ENCODE measurements at places on chromosomes 4 and X.

DNA sequence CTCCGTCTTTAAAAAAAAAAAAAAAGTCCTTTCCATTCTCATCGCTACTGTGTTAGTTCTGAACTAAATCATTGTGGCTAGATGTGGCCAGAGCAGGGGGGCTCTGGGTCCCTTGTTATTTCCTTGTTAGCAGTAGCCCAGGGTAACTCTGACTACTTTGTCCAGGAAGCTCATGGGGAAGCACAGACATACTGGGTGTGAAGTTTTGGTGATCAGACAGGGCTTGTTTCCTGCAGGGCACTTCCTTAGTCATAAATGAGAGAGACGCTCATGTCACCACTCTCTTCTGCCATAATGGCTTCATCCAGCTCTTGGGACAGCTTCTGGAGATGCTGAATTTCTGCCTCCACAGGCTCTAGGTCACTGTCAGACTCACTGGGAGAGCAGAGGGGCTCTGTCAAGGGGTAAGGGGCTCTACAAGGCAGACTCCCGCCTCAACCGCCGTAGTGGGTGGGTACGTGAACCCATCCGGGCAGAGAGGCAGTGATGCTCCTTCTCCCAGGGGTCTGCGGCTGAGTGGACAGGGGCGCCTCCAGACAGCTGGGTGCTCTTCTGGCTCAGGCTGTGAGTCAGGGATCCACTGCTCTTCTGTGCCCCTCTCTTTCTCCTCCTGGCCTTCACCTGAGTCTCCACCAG, 12.9 kb downstream of the STIM2 start:
- no peak for DNase-seq

DNA sequence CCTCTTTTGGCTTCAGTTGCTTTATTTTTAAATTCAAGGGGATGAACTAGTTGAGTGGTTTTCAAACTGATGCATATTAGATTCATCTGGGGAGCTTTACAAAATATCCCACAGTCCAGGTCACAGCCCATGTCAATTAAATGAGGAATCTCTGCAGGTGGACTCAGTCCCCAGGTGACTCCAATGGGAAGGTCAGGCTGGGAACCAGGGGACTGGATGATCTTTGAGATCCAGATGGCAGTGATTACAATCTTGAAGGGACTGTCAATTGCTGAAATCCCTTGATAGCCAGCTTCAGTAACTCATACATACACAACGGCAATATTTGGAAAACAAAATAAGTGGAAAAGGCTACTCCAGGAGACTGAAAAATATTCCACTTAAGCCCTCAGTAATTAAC, 7.0 kb downstream of the ADH1B start:
- DNase-seq, result no peak

GRCh38 chr4:89863533-89863932, 26.6 kb upstream of the SNCA start:
- no peak for DNase-seq

GRCh38 chrX:101550362-101550750, at the start of gene ARMCX1:
TSS of gene ARMCX1 (plus strand) at chrX:101550547. CDS start at chrX:101552931, 2,384 bp downstream.
- peak; percentile 79 for DNase-seq

- no peak for DNase-seq
Measured at GRCh38 chr4:152524427-152524826, 11.5 kb downstream of the FBXW7 start.

DNA sequence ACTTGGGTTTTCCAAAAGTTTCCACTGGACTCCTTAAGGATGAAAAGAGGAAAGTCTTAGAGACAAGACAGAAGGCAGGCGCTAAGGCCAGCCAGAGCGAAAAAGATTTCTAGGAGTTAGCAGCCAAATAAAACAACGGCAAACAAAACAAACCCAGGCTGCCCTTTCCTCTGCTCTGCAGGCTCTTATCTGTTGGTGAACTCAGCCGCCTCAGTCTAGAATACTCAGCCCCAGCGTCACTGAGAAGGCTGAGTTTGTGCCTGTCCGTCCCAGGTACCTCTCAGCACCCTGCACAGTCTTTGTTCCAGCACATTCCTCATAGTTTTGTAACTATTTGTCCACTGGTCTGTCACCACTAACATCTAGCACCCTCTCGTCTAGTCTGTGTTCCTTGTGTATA, 75.6 kb upstream of the FAM9C start:
- DNase-seq, result no peak

DNA sequence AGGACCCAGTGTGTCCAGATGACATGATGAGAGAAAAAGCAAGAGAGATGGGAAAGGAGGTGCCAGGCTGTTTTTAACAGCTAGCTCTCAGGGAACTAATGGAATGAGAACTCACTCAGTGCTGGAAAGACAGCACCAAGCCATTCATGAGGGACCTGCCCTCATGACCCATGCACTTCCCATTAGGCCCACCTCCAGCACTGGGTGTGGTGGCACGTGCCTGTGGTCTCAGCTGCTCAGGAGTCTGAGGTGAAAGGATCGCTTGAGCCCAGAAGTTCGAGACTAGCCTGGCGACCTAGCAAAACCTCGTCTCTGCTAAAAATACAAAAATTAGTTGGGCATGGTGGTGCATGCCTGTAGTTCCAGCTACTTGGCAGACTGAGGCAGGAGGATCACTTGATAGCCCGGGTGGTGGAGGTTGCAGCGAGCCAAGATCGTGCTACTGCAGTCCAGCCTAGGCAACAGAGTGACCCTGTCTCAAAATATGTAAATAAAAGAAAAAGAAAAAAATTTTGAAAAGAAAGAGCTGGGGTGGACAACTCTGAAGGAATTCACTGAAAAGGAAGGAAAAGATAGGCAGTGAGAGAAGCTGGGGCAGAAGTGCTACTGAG, 50.9 kb downstream of the FAM193A start:
- no peak for DNase-seq

- no peak for DNase-seq
Measured at GRCh38 chr4:24853142-24853541, 57.8 kb downstream of the SOD3 start.

GRCh38 chr4:67397931-67398330, 147.4 kb downstream of the CENPC start:
- DNase-seq, result no peak

- no peak for DNase-seq
Measured at GRCh38 chr4:1683261-1683735, 815 bp downstream of the FAM53A start.

DNA sequence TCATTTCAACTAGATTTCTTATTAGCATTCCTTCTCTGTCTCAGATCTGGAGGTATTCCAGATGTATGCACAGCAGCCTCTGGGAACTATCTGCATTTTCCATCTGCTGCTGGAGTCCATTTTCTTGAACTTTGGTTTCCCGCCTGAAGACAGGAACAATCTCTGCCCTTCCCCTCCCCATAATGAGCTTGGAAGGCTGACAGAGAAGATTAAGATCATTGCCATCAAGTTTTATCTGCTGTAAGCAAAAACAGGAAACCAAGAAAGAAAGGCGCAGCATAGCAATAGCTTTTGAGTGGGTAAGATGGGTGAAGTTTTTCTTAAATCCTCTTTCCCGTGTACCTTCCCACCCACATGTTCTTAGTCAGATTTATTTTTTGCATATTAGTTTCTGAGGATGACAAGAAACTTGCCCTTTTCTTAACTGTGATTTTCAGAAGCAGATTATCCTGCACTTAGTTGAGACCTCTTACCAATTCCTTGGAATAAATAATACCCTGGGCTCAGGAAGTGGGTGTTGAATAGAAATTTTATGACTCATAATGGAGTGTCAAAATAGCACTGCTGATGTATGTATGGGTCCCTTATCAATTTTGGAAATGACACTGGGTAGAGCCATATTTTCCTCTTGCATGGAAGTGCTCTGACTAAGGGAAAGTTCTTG, 78.3 kb downstream of the CT47B1 start:
- no peak for DNase-seq

DNA sequence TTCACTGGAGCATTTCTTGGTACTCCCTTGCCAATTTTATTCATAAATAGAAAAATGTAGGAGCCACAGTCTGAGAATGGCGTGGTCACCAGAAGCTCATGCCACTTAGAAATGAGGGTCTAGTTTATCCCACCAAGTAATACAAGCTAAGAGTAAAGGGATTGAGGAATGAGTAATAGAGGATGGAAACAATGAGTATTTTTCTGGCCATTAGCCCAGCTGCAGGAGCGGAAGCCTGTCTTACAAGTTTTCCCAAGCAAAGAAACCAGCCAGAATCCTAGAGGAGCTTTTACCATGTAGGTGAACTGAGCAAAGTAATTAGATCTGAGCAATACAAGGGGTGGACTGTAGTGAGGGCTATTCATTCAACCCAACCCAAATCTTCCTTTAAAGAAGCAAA, 160.7 kb upstream of the NPY2R start:
- DNase-seq, result no peak

DNA sequence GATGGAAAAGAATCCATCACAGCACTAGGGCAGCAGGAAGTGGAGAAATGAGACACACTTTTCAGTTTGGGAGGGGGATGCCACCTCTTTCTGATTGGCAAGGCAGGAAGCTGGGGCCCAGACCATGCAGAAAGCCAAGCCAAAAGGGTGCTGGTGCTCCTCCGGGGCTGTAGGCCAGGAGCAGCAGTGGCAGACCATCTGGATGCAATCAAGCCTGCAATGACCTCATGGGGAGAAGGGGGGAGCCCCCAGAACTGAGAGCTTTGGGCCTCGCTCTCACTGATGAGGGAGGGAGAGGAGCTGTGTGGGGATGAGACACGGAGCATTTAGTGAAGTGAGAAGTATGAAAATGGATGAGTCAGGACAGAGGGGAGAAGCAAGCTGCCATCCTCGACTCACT, 141.3 kb upstream of the NALF2 start:
- DNase-seq, result peak; percentile 44

Measured in right lung (tissue), 10 donors.